ENCODE measurements at places on chromosomes 2 and 18.
A peak's percentile ranks its signal among the peaks of the same experiment; 100 is the strongest.

GRCh38 chr2:163884416-163884815, 148.6 kb upstream of the FIGN start:
- DNase-seq, result no peak

DNA sequence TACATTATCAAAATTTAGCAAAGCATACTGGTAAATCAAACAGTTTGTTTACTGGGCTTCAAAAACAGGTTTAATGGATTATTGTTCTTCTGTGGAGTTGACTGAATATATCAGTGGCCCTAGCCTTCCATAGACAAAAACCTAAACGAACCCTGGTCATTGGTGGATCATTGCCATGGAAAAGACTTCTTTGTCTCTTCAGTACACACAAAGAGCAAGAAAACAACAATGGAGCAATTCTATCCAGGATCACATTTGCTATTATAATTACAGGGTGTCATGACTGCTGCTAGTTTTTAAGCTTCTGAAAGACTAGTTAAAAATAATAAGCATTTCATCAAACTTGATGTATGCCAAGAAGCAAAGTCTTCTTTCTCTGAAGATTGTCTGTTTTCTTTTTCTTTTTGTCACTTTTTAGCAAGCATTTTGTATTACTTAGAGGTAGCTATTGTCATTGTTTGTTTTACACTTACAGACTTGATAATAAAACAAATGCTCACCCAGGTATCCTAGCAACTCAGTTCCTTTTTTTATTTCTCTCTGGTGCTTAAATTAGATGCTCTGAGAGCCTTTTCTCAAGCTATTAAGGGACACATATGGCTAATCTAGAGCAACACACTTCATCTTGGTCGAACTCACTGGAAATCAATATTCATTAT, 1228.7 kb upstream of the DDX18 start:
- no peak for DNase-seq

DNA sequence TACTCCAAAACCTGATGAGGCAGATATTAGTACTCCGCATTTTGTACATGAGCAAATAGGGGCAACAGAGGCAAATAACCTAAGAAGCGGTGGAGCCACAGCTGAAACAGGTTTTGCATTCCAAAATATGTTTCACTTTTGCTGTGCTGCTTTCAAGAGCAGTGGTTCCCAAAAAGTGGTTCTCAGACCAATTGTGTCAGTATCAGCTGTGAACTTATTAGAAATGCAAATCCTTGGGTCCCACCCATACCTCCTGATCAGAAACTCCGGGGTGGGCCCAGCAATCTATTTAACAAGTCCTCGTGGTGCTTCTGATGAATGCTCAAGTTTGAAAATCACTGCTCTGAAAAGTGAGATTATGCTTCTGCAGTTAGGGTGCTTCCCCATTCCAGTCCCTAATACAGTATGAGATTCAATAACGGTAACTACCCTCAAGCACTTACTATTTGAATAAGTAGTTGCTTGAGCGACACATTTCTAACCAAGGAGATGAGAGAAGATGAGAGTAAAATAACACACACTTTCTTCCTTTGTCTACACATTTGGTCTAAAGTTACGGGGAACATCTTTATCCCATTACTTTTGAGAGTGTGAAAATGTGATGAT, 17.8 kb upstream of the TCF4 start:
- DNase-seq, result no peak

GRCh38 chr2:215437614-215438013, 1.7 kb upstream of the FN1 start:
- no peak for DNase-seq

- DNase-seq, result no peak
Measured at GRCh38 chr2:68726608-68727367, 7.8 kb upstream of the ARHGAP25 start.

DNA sequence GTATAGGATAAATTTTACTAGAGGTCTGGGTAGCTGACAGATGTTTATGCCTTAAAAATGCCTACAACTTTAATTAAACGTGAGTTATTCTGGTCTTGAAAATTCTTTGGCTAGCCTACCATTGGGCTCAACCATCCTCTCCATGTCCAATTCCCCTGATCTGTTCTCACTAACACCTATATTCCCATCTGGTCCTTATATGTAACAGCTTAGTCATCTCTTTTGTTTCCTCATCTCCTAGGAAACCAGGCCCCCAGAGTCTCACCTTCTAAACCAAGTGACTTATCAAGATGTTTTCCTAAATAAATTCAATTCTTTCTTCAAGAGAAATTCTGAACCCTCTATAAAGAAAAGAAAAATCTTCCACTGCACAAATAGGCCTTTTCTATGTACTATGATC, 148.5 kb downstream of the TTC32 start:
- no peak for DNase-seq

GRCh38 chr2:7665880-7666279, 748.7 kb downstream of the RNF144A start:
- DNase-seq, result peak; percentile 47

- no peak for DNase-seq
Measured at GRCh38 chr2:46319711-46320110, 22.5 kb downstream of the EPAS1 start.

- DNase-seq, result no peak
Measured at GRCh38 chr2:168964251-168964807, 63.2 kb downstream of the G6PC2 start.

GRCh38 chr2:128315829-128316776, 2.6 kb downstream of the HS6ST1 start:
- DNase-seq, result no peak

GRCh38 chr2:120596191-120596811, 139.4 kb upstream of the GLI2 start:
- DNase-seq, result no peak

GRCh38 chr2:140641163-140641562, 1489.7 kb downstream of the LRP1B start:
- no peak for DNase-seq

- DNase-seq, result no peak
Measured at GRCh38 chr2:17539611-17540092, 844 bp upstream of the VSNL1 start.

DNA sequence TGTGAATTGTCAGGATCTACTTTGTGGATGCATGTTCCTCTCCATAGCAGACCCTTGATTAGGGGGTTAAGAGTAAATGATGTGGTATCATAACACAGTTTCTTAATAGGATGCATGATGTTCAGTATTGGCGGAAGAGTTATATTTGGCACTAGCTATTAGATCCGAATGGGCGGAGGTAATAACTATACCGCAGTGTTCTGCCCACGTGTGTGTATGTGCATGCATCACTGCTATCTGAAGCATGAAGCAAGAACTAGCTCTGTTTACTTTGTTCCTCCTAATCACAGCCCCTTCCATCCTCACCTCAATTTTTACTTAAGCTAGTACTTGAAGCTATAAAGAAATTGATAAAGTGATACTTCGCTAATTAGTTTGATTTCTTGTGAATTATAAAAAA, 159.6 kb upstream of the NOSTRIN start:
- no peak for DNase-seq

DNA sequence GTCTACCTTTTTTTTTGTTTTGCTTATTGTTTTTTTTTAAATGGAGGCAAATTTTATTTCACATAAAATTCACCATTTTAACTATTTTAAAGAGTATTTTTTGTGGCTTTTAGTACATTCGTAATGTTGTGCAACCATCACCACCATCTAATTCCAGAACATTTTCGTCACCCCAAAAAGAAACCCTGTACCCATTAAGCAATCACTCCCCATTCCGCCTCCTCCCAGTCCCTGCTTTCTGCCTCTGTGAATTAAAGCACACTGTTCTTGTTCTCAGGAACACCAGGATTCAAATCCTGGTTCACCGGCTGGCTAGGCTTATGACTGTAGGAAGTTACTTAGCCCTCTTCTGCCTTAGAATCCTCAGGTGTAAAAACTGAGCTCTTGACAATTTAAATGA, 36.9 kb upstream of the EPAS1 start:
- no peak for DNase-seq

DNA sequence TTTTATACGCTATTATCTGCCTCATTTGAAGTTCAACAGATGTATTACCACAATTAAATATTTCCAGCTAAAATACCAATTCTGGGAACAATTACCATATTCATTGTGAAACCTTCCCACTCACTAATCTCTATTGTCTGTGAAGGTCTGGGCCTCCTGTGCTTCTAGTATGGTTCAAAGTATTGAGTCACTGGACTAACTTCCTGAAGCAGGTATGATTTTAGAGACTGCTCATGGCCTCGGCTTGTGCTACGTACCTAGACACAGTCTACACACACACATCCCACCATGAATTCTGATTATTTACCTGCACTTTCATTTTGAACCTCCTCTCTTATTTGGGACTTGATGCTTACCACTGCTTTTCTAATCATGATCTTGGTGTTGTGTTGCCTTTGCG, 180.7 kb upstream of the EPHA4 start:
- no peak for DNase-seq

- no peak for DNase-seq
Measured at GRCh38 chr2:18402-19271, 27.7 kb downstream of the FAM110C start.

DNA sequence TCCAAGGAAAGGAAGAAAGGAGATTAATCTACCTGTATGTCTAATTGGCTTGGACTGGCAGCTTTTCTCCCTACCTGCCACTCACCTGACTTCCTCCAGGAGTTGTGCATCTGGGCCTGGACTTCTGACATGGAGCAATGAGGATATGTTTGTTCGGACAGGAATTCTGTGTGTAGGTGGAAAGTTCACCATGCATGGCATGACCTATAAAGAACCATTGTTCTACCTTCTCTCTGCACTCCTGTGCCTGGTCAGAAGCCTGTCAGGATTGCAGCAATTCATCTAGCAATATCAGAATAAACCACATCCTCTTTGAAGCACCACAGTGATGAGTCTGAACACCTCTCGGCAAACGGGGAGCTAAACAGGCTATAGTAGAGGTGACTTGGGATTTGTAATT, 20.8 kb downstream of the CCDC85A start:
- no peak for DNase-seq

DNA sequence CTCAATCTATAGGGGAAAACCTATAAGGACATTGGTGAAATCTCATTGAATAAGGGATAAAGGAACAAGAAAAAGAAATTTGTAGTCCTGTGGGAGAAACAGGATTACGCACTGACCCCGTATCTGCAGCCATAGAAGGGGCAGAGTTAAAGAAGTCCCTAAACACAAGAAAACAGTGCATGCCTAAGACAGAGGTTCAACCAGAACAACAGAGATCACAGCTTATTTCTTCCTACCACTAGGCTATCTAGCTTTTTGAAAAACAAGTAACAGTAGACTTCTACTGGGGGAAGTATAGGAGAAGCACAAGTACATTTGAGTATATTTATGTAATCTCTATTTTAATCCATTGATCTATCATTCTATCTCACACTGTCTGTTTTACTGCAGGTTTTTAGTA, 485.2 kb upstream of the REG3G start:
- DNase-seq, result no peak

DNA sequence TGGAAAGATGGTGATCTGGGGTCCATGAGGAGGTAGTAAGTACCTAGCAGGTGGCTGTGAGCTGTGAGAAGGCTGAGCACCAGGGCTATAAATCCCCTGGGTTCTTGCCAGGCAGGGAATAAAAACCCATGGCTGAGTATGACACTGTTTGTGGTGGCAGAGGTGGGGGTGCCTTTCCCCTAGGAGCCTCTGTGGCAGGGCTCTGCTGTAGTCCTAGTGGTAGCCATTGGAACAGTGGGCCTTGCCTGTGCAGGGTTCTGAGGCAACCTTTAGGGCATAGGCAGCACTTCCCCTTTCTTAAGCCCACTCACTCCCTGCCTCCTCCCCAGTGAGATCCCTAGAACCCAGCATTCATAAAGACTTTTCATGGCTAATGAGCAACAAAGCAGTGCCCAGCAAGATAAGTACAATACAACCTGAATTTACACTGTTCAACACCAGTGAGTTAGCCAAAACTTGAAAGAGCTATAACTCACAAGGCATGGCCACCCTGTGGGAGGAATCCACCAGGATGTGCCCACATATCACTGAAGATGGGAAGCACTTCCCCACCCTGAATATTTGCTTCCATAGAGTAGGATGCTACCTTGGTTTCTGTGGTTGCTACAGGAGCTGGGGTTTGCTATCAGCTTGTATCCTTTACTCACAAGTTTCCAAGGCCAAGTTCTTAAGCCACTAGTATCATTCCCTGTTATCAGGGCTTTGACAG, 100.9 kb upstream of the NEUROD1 start:
- no peak for DNase-seq

DNA sequence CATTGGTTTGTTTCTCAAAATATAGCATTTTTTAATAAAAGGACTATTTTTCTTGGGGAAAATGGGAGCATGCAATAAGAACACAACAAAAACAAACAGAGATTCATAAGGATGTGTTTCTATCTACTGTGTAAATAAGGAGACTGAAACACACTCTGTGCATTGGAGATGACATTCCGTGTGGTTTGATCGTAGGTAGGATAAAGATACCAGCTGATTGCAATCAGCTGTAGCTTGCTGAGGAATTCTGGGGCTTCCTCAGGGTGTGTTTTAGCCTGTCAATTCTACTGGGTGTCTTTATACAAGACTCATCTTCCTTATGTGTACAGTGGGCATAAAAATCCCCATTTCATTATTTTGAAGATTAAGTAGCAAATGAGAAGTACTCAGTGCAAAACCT, 591.6 kb downstream of the DSC3 start:
- no peak for DNase-seq

DNA sequence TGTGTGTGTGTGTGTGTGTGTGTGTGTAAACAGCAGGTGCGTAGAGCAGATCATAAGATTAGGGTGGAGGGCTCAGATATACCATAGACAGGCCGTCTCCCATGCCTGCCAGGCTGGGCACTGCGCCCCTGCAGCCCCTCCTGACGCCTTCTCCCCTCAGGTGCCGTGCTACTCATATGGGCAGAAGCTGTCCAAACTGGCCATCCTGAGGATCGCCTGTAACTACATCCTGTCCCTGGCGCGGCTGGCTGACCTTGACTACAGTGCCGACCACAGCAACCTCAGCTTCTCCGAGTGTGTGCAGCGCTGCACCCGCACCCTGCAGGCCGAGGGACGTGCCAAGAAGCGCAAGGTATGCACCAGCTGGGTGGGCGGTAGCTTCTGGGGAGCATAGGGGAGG, 10.0 kb downstream of the ATOH8 start:
- DNase-seq, result no peak

GRCh38 chr2:160269365-160269764, 69.3 kb upstream of the ITGB6 start:
- no peak for DNase-seq

DNA sequence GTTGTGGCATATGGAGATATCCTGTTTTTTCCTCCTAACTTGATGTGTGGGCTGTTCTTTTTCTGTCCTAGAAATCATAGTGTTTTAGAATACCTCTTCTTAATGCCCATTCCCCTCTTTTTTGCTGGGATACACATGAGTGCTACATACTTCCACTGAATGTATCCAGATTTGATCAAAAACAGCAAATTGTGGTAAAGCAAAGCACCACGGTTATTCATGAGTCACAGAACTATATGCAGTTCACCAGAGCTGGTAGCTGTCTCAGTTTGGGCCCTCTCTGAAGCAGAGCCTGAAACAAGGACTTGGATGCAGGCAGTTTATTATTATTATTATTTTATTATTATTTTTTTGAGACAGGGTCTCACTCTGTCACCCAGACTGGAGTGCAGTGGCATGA, 69.9 kb upstream of the CTLA4 start:
- DNase-seq, result no peak

- DNase-seq, result no peak
Measured at GRCh38 chr18:32754508-32755263, 18.1 kb downstream of the KLHL14 start.

All from NCI-H1694 (cell line).